ENCODE measurements at places on chromosomes 7 and 10.

GRCh38 chr10:14736600-14737081, 38.1 kb downstream of the FAM107B start:
- DNase-seq, result no peak

DNA sequence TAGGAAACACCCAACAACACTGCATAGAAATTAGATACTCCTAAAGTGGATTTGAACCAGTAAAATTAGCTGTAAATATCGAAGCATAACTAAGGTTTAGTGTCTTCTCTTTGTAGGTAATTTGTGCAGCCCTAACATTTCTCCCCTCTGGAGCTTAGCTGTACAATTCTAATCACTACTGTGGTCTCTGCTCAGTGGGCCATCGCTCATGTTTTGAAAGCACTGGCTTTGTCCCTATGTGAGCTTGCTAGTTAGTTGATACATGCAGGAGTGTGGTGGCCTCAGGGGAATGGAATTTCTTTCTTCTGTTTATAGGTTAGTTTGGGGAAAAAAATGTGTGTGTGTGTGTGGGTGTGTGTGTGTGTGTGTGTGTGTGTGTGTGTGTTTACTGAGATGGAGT, 373.1 kb downstream of the DPP6 start:
- no peak for DNase-seq

DNA sequence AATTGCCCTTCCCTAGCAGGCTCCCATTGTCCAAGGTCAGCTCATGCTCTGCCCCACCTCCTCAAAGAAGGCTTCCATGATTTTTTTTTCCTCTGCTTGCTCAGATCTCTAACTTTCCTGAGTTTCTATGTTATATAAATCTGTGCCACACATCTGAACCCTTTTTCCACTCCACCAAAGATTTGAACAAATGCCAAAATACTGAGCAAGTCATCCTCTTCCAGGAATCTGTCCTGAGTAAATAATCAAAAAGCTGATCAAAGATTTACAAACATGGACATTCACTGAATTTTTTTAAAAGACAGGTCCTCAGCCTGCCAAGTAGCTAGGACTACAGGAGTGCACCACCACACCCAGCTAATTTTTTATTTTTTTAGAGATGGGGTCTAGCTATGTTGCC, 102.8 kb upstream of the ARID5B start:
- DNase-seq, result no peak

DNA sequence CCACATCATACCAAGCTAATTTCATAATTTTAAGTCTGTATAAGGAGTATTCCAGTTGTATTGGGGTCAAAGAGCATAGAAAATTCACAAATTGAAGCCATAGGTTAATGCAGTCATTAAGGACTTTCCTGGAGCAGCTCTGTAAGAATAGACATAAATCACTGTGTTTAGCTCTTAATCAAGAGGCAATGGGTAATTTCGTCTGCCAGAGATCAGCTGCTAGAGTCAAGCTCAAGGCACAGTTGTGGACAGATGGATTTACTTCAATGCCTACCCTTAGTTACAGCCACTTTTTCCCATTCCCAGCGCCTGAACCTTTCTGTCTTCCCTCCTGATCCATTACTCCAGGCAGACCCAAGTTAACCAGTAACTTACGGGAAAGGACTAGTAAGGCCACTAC, 40.6 kb upstream of the AGBL3 start:
- no peak for DNase-seq

DNA sequence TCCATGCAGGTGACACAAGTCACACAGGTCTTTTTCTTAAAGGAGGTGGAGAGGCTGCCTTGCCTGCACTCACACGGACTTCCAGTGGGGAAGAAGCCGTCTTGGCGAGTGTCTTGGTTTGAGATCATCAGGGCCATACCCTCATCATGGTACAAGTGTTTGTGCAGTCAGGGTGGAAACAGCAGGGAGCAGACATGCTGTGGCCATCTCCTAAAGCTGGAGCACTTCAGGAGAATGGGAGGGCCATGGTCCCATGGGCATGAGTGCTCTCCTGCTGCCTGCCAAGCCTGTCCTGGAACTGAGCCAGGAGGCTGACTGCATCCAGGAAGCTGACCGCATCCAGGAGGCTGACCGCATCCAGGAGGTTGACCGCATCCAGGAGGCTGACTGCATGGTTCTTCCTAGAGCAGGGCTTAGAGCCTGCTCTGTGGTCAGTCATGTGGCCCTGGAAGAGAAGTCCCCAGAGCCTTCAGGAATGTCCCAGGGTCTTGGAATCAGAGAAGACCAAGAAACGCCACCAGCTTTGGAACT, 98.4 kb downstream of the ADARB2 start:
- no peak for DNase-seq

DNA sequence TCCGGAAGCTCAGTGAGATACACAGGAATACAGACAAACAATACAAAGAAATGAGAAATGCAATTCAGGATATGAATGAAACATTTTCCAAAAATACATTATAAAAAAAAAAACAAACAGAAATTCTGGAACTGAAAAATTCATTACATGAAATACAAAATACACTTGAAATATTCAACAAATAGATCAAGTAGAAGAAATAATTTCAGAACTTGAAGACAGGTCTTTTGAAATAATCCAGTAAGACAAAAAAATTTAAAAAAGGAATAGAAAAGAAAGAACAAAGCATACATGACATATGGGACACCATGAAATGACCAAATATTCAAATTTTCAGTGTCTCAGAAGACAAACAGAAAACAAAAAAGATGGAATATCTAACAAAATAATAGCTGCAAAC, 102.5 kb downstream of the ALOX5 start:
- DNase-seq, result no peak

DNA sequence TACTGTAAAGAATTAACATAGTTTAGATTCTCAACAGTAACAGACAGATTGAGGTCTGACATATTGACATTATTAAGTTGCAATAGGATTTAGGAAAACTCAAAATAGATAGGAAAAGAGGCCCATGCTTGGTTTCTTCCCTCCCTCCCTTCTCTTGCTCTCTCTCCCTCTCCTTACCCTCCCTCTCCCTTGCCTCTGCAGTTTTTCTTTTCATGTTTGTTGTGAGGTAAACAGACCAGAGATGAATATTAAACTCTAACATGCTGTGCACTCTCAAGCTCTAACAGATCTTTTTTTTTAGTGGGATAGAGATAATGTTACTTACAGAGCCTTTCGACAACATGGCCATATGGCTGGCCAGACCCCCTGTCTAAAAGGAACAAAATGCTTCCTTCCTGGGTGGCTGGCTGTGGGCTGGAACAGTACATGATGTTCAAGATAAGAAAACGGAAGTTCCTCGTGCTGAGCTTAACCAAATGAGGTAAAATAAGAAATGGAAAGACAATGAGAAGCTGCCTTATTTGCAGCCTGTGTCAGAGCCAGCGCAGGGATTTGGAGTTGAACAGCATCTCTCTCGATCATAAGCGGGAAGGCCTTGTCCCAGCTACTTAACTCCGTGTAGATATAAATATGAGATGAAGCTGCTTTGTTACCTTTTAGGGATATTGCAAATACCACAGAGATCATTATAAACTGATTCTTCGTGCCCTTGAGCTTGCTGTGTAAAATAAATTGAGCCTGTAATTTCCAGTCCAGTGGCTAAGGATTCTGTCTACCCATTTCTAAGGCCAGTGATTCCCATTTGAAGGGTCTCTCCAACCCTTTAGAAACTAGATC, 391.9 kb upstream of the NPVF start:
- no peak for DNase-seq

DNA sequence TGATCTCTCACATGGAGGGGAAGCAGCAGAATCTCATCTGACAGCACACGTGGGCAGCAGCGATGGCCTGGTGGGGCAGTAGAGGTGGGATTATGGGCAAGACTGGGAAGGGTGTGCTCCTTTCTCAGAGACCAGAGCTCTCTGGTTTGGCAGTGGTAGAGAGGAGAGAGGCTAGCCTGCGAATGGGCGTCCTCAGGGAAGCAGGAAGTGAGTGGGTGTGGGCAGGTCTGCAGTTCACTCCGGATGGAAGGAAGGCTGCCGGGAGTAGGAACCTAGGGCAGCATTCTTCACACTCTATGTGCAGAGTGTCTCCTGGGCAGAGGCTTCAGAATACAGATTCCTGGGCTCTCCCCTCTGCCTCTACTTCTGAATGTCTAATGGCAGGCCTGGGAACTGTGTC, 162.8 kb upstream of the BMPER start:
- DNase-seq, result no peak

DNA sequence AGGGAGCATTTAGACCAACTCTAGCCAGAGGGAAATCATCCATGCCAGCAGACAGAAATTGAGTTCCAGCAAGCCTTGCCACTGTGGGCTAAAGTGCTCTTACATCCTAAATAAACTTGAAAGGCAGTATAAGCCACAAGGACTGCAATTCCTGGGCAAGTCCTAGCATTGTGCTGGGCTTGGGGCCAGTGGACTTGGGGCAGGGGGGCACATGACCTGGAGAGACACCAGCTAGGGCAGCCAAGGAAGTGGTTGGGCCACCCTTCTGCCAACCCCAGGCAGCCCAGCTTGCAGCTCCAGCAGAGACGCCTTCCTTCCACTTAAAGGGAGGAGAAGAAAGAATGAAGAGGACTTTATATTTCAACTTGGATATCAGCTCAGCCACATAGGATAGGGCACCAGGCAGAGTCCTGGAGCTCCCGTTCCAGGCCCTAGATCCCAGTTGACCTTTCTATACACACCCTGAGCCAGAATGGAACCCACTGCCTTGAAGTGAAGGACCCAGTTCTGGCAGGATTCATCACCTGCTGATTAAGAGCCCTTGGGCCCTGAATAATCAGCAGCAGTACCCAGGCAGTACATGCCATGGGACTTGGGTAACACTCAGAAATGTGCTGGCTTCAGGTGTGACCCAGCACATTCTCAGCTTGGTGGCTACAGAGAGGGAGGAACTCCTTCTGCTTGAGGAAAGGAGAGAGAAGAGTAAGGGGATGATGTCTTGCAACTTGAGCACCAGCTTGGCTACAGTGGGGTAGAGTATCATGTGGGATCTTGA, 153.0 kb downstream of the GNAI1 start:
- no peak for DNase-seq

DNA sequence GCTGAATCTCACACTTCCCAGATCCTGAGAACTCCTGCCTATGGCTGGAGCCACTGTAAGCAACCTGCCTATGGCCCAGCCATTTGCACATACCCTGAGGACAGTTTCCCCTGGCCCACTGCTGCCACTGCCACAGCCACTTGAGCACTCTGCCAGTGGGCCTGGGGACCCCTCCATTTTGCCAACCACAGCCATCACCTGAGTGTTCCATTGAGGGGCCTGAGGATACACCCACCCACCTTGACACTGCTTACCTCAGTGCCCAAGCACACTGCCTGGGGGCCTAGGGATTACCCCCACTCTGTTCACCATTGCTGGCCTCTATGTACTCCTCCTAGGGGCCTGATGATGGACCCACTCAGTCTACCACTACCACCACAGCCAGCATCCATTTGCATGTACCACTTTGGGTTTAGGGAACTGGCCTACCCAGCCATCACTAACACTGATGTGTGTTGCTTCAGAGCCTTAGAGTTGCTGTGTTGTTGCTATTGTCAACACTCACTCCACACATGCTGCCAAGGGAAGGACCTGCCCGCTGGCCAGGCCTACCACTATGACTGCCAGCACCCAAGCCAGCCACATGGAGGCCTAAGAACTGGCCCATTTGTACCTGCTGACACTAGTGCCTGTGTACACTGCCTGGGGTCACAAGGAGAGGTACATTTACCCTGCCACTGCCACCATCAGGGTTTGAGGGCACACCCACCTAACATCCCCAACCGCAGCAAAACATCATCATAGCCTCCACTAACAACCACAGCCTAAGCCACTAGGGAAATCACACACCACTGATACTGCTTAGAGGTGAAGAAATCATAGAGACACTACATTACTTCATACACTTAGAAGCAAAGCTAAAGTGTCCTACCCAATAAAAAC, 45.9 kb upstream of the ANTXRL start:
- DNase-seq, result no peak

GRCh38 chr7:30778255-30779025, 7.2 kb downstream of the MINDY4 start:
- DNase-seq, result no peak

- no peak for DNase-seq
Measured at GRCh38 chr7:21763818-21764217, 181.9 kb downstream of the CDCA7L start.

DNA sequence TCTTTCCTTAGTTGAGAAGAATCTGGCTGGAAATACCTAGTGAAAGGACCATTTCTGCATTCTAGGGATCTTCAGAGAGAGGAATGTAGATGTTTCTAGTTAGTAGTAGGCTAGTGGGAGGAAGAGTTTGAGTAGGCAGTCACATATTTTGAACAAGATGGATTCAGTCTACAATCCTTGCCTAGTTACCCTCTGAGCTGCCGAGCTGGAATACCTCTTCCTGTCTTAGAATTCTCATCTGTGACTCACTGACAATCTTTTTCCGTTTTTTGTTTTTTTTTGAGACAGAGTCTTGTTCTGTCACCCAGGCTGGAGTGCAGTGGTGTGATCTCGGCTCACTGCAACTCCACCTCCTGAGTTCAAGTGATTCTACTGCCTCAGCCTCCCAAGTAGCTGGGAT, 30.7 kb upstream of the PLPP4 start:
- no peak for DNase-seq

- no peak for DNase-seq
Measured at GRCh38 chr7:149196705-149197171, 1.4 kb downstream of the ZNF282 start.

GRCh38 chr7:39383136-39383535, 183.1 kb upstream of the YAE1 start:
- no peak for DNase-seq

DNA sequence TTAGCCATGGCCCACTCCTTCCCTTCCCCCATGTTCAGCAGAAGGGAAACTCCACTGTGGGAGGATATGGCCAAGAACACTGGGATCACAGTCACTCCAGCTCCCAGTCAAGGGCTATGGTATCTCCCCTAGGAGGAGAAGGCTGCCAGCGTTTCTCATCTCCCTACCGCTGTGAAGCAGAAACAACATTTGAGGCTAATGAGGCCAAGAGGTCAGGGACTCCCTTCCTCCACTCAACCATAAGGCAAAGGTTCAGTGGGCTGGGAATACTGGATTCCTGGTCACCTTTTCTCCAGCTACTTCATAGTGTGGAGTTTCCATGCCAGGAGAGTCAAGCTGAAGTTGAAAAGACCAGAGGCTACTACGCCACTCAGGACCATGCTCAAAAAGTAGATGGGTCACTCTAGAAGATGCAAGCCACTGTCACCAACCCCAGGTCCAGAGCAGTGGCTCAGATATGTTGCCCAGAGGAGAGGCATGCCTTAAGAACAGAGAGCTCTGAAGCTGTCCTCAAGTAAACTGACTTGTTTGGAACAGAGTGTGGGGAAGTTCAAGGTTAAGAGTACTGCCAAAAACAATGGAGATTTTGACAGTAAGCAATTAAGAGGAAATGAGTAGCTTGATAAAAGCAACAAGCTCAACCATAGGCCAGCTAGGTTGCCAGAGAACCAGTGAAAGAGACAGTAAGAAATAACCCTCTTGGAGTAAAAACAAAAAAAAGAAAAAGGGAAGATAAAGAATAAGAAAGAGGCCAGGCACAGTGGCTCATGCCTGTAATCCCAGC, 3.8 kb upstream of the TMEM140 start:
- no peak for DNase-seq

Data from NCI-H1436 treated with DMSO at 0.1 percent for 48 hours (cell line).